Karpas-422 (cell line): ENCODE measurements at places on chromosomes 16 and 17. TPM values are rescaled to one million over a fixed set of nuclear protein-coding genes. Genes with fewer than 3 reads are reported as not detected.

GRCh38 chr16:60041671-60042070 is 1307.6 kb upstream of the GOT2 start:
- DNase-seq = no peak

DNA sequence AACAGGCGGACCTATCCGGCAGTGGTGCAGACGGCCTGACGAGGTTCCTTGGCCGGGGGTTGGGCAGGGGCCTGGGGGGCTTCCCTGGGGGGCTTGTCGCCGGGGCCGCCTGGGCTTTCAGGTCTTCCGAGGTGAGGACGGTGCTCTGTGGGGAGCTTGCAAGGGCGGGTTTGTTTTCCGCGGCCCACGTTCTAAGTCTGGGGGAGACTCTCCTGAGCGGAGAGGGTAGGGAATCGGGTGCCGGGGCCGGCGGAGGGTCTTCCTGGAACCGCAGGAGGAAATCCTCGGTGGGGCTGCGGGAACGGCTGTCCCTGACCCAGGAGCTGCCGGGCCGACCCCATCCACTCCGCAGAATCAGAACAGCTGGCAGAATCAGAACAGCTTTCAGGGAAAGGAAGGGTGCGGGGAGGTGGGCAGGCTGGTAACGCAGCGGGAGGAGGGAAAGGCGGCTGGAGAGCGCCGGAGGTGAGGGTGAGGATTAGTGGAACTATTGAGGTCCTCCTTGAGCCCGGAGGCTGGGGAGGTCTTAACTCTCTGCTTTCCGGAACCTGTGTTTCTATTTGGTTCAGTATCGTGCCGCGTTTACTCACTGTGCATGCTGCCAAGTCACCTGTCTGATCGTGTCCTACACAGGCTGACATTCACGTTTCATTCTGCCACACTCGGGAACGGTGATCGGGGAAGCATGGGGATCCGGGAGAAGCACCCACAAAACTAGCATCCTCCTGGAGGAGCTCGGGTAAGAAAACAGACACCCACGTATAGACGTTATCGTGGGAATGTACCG is 28.9 kb downstream of the CPSF4L start:
- DNase-seq = peak; percentile 76

GRCh38 chr16:10619271-10619849 is 39.0 kb upstream of the EMP2 start:
- no peak for DNase-seq

DNA sequence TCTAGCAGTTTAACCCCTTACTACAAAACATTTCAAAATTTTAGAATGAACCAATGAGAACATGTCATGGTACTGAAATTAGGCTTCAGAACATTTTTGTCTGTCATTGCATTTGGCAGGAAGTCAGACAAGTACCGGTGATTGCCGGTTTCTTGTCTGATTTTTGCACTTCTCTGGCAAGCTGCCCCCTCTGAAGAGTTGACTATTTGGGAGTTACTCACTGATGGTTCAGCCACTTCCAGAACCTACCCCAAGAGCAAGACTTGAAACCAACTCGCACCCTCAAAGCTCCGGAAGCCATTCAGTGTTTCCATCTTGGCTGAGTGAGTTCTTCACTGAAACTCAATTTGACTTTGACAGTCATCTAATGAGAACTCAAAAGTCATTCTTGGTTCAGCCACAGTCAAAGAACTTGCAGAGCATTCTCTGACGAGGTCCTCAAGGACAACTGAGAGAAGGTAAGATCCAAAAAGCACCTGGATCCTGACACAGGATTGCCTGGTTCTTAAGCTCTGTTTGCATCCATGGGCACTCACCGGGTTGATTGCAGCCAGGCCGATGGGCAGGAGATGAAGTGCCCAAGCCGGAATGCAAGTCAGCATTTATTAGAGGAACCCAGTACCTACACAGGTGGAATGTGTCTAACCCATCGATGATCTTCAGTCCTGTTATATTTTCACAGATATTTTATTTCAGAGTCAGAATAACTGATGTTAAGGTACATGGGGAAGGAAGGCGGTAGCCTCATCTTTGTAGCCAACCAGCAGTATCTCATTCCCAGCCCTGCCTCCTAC is 93.6 kb downstream of the USP22 start:
- no peak for DNase-seq

DNA sequence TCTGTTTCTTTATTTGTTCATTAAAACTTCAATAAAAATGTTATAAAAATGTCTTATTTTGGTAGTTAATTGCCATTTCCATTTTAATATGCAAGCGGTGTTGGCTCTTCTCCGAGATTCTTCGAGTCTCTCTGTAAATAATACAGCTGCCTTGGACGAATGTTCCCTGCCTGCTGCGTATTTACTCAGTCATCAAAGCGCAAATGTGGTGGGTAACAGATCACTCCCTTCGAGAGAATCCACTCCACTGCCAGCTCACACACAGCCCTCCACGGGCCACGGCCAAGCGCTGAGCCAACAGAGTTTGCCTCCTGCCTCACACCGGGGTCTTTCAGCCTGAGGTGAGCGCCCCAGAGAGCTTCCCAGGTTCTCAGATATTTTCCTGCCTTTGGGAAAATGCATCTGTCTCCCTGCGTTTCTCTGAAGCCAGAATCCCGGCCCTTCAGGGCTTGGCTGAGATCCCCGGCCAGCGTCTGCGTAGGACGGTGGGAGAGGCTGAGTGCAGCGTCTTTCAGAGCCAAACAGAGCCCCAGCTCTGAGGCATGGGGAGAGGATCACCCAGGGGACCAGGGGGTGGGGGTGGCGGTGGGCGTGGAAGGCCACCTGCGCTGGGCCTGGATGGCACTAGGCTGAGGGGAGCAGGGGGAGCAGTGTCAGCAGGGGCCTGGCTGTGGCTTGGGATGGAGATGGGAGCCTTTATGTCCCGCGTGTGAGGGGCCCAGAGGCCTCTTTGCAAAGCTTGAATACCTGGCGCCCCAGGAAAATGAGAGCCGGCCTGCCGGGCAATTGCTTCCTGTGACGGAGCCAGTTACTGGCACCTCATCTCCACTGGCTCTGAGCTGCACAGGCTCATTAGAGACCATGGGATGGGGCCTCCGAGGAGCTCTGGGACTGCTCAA is 248.7 kb downstream of the RBFOX3 start:
- DNase-seq = no peak

DNA sequence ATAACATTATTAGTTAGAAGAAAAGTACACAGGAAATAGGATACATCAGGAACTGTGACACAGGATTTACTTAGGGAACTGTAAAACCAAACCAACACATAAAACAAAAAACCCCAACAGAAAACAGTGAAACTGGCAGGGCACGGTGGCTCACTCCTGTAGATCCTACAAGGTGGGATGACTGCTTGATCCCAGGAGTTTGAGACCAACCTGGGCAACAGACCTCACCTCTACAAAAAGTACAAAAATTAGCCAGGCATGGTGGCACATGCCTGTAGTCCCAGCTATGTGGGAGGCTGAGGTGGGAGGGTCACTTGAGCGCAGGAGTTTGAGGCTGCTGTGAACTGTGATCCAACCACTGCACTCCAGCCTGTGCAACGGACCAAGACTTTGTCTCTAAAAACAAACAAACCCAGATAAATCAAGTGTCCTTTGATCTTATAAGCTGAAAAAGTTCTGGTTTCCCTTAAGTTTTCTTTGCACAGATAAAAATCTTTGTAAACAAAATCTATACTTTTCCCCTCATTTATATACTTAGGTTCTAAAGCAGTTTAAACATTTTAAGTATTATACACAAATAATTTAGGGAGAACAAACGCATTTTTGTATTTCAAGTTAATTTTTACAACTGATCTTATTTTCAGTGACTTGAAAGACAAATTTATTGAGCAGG is 111.5 kb upstream of the TOB1 start:
- no peak for DNase-seq

DNA sequence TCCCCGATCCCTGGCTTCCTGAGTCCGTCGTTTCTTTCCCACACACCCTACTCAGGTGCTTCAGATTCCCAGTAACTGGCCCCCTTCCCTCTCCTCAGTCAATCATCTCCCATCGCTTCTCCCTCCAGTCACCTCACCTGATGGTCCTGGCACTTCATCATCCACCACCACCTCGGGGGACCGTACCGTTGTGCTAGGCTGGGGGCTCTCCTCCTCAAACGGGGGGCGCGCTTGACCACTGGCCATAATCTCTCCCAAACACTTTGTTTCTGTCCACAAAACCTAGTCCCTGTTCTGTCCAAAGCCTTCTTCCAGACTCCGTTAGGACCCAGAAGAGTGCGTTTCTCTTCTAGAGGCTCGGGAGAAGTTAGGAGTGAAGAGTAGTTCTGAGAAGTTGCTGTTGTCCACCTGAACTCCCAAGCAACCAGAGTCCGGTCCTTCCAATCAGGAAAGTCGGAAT is at the start of gene SPDYE4:
TSS of gene SPDYE4 (minus strand) at position 410 of the 460 bp plus-strand sequence. CDS start at position 246, 164 bp downstream.
- DNase-seq = no peak

- DNase-seq = no peak
These were observed 109.1 kb downstream of the ZFHX3 start for GRCh38 chr16:72938795-72939164.

- DNase-seq = no peak
These were observed 28.0 kb downstream of the OR1D5 start for GRCh38 chr17:3035256-3035967.

GRCh38 chr17:15392326-15392741 is 50.9 kb upstream of the TEKT3 start:
- no peak for DNase-seq

DNA sequence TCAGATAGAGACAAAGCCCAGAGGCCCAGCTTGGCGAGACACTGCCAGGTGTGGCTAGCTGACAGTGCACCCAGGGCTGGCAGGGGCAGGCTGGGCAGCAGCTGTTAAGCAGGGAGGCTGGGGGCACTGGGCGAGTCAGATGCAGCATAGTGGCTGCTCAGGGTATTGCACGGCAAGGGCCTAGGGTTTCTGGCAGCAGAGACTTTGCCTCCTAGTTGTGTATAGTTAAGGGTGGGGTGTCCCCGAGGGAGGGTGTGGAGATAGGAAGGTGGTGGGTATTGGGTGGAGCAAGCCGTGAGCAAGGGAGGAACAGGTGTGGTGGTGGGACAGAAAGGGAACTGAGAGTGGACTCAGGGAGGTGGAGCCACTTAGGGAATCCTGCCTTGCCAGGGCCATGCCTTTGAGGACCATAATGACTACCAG is 66.0 kb downstream of the SMPD3 start:
- DNase-seq = peak; percentile 81

DNA sequence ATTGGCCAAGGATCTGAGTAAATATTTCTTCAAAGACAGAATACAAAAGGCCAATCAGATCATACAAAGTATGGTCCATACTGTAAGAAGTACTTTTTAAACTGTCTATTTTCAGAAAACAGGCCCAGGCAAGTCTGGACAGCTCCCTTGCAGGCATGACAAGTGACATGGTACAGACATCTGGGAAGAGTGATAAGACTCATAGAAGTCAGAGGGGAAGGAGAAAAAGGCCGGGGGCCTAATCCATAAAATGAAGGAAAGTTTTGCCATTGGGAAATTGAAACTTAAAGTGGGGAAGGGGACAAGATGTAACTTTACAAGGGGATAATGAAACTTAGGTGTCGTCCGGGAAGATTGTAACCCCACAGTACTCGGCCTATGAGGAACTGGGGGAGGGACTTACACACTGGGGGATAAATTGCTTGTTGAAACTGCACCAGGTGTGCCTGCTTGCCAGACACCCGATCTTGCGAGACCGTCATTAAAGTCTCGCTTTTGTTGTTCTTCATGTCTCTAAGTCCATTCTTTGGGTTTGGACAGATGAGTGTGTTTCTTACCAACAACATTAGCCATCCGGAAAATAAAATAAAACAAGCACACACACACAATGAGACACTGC is 684.0 kb downstream of the CDH11 start:
- no peak for DNase-seq

DNA sequence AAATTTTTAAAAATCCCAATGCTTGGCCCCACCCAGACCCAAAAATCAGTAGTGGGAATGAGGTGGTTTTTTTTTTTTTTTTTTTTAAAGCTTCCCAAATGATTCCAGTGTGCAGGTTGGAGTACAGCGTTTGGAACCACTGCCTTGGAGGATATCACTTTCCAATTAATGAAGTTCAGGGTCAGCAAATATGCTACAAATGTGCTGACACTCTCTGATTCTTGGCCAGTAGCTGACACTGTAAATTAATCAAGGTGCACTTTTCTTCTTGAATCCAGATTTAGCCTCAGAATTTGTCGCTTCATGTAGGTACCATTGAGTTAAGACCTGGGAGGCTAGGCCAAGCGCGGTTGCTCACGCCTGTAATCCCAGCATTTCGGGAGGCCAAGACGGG is 230.2 kb downstream of the SNX29 start:
- DNase-seq = no peak

DNA sequence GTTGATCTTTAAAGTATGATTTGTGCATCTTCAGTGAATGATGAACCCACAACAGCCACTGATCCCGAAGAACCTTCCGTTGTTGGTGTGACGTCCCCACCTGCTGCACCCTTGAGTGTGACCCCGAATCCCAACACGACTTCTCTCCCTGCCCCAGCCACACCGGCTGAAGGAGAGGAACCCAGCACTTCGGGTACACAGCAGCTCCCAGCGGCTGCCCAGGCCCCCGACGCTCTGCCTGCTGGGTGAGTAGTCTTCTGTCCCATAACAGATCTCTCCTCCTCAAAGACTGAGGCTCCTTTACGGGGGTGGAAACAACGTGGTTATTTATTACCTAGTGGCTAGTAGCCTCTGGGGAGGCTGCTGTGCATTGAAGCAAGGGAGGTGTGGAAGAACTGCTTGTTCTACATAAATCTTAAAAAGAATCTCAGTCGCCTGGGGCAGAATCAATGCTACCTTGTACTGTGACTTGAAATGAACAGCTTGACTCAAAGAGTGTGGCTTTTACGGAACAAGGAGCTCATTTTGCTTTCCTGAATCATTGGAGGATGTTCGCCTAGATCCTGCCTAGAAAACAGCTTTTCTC is 63.0 kb upstream of the CLEC18A start:
- DNase-seq = peak; percentile 69

GRCh38 chr16:17395849-17396480 is 74.8 kb downstream of the XYLT1 start:
- DNase-seq = no peak

DNA sequence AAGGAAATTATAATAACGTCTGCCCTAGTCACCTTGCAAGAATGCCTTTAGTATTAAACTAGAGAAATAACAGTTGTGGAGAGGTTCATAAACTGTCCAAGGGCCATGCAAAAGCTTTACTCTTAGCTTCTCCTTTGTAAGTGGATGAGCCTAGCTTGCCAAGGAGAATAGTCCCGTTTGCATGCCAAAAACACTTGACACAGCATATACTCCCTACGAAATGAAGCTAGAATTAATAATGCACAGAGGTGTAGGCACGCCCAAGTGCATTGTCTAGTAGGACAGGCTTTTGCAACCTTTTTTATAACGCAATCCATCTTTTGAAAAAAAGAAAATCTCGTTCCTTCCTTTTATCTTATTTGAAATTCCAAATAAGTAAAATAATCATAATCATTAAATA is 12.8 kb upstream of the CDRT4 start:
- DNase-seq = no peak

- no peak for DNase-seq
These were observed 22.2 kb downstream of the HS3ST4 start for GRCh38 chr16:25713785-25714570.

GRCh38 chr17:76370261-76370993 is 14.0 kb upstream of the SPHK1 start:
- DNase-seq = peak; percentile 68

KRT33B gene
- not detected in 2 replicates for total RNA-seq

COA3 gene
- 63.9 and 64.1 TPM in 2 replicates for total RNA-seq

DHX58 gene
- 12.6 and 20.3 TPM in 2 replicates for total RNA-seq

TNFSF13 gene
- total RNA-seq = 0.90 and 4.0 TPM in 2 replicates

PRSS27 gene
- total RNA-seq = 1.4 and 2.8 TPM in 2 replicates

SULT1A1 gene
- total RNA-seq = 122 and 179 TPM in 2 replicates

SCPEP1 gene
- total RNA-seq = 22.2 and 25.8 TPM in 2 replicates
